ENCODE measurements at places on chromosomes 3 and 15. TPM values are rescaled to one million over a fixed set of nuclear protein-coding genes. Genes with fewer than 3 reads are reported as not detected.

GRCh38 chr15:73678498-73678897, 5.7 kb upstream of the CD276 start:
- H3K27me3 ChIP-seq: no peaks in the 10 kb centered on the region
- DNase-seq: no peak
- H3K4me3 ChIP-seq: no peak overlapping the region

Gene TLNRD1
- total RNA-seq: 26.7 TPM

Gene KNG1
- 0.34 TPM for total RNA-seq

Gene C3orf80
- total RNA-seq: 0.41 TPM

- no peak overlapping the region for H3K27ac ChIP-seq
- H3K4me3 ChIP-seq: no peak overlapping the region
- H3K4me1 ChIP-seq: no peaks in the 10 kb centered on the region
- no peaks in the 10 kb centered on the region for H3K36me3 ChIP-seq
Measured at GRCh38 chr3:182583545-182583944, 209.8 kb upstream of the ATP11B start.

All from WTC11 (cell line).